ENCODE measurements at places on chromosomes 2 and 18.

DNA sequence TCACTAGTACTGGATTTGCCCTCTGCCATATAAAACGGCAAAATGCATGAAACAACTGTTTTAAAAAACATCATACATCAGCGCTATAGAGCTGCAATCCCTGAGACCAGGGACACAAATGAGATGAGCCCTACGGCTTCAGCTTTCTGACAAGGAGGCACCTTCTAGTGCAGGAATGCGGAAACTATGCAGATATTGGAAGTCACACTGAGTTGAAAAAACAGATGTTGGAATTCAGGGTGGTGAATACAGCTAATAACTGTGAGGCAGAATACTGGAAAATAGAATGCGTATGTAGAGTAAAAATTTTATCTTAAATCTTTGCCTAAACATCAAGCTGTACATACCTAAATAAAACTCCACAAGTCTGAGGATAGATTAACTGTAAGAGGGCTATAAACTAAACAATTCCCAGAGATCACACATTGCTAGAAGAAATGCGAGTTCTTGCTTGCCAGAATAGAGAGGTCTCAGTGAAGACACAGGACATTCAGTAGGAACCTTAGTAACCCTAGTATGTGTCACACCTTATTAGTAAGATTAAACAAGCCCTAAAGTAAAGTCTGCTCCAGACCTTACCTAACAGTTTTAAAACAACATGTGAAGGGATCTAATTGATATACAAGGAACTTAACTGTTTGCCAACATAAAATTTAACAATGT lies 541.4 kb upstream of the DDX18 start:
- no peak for DNase-seq

DNA sequence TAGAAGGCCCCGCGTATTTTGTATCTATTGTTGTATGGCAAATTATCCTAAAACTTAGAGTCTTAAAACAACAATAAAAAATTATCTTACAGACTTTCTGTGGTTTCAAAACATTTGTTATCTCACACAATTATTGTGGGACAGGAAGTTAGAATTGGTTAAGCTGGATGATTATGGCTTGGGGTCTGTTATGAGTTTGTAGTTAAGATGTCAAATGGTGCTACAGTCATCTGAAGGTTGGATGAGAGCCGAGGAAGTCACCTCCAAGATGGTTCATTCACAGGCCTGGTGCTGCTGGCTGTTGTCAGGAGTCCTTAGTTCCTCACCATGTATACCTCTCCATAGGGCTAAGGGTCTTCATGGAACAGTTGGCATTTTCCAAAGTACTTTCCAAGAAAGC lies 175.6 kb upstream of the FANCL start:
- no peak for DNase-seq

DNA sequence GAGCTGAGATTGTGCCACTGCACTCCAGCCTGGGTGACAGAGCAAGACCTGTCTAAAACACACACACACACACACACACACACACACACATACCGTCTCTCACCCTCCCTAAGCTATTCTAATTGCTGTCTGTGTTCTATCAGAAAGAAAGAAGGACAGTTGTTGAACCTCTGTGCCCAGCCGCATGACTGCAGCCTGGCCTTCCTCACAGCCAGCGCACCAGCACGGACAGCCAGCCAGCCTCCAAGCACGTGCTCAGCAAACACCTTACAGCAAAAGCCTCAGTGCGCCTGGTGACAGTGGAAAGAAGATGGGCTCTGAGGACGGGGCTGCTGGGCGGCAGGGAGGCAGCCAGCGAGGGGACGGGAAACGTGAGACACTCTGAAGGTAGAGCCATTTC lies 58.0 kb downstream of the ZNF516 start:
- DNase-seq, result no peak

DNA sequence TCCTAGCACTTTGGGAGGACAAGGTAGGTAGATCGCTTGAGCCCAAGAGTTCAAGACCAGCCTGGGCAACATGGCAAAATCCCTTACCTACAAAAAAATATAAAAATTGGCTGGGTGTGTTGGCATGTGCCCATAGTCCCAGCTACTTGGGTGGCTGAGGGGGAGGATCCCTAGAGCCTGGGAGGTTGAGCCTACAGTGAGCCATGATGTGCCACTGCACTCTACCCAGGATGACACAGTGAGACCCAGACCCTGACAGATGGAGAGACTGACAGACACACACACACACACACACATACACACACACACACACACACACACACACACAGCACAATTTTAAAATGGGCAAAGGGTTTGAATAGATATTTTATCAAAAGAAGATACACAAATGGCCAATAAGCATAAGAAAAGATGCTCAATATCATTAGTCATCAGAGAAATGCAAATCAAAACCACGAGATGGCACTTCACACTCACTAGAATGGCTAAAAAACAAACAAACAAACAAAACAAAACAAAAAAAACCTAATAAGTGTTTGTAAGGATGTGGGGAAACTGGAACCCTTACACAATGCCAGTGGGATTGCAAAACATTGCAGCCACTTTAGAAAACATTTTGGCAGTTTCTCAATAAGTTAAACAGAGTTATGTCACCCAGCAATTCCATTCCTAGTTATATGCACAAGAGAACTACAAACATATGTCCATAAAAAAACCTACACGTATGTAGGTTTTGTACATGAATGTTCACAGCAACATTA lies 42.3 kb downstream of the BAZ2B start:
- no peak for DNase-seq

GRCh38 chr2:219087848-219088247 lies 27.1 kb upstream of the IHH start:
- no peak for DNase-seq

DNA sequence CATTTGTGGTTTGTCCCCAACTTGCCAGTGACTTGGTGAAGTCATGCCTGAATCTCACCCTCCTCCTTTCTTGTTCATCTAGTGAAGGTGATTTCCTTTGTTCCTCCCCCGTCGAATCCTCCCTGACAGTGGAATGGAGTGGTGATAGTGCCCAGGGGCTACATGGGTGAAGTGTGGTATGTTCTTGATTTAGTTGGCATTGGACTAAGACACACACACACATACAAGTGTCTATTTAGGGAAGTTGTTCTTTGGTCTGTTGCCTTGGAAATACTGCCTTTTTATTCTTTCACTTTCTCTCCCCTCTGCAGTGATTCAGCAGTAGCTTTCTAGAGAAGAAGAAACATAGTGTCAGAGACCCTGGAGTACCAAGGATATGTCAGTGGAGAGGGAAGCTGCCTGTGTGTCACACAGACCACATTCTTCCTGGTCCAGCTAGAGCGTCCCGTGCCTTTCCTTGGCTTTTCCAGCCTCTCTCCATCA lies 10.9 kb downstream of the INPP4A start:
- no peak for DNase-seq

GRCh38 chr18:48887294-48887904 lies 63.4 kb downstream of the SMAD7 start:
- DNase-seq, result no peak

DNA sequence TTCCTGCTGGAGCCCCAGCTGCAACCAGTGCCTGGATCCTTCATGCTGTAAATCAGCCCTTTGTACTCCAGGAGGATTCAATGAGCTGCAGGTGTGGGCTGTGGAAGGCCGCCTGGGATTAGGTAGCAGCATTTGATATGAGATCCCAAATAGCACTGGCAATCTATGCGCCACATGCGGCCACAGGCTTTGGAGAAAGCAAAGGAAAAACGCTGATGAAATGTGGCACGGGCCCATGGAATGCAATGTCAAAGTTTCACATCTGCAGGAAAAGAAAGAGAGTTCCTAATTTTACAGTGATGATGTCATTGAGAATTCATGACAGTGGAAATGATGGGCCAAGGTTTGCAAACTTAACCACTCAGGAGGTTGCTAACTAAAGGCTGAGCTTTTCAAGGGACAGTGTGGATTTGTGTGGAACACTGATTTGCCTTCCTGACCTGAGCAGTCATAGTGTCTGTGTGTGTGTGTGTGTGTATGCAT lies 216.4 kb upstream of the OSR1 start:
- DNase-seq, result no peak

GRCh38 chr18:26656944-26657536 lies 108.7 kb upstream of the KCTD1 start:
- no peak for DNase-seq

- DNase-seq, result no peak
Measured at GRCh38 chr2:18603854-18604530, 14.6 kb upstream of the NT5C1B start.

GRCh38 chr2:11099122-11100065 lies 55.9 kb upstream of the SLC66A3 start:
- DNase-seq, result no peak

DNA sequence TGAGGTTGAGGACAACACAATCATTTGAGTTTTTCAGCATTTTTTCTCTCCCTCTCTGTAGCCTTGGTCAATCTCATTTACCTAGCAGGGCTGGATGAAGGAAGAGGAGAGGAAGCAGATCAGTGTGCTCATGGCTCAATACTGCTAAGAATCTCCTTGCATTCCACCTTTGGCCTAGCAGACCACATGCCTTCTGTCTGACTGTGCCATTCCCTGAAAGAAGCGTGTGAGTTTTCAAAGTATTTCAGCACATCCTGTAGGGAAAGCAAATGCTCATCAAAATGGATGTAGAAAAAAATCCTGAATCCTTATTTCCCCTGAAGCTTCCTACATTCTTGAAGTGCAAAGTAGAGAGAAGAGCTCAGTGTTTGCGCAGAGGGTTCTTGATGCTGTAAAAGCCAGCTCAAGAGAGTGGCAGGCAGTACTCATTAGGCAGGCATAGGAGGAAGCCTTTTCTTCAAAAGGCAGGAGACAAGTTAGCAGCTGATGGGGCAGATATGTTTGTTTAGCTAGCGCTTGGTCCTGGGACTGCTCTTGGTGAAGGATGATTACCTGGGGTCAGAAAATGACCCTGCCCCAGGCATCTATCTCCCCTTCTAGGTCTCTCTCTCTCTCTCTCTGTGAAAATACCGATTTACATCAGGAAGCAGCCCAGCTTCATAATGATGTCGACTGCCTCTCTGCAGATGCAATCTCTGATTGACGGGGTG lies 14.4 kb upstream of the PIK3C3 start:
- DNase-seq, result no peak

GRCh38 chr2:20588918-20589871 lies 61.7 kb downstream of the HS1BP3 start:
- DNase-seq, result no peak

DNA sequence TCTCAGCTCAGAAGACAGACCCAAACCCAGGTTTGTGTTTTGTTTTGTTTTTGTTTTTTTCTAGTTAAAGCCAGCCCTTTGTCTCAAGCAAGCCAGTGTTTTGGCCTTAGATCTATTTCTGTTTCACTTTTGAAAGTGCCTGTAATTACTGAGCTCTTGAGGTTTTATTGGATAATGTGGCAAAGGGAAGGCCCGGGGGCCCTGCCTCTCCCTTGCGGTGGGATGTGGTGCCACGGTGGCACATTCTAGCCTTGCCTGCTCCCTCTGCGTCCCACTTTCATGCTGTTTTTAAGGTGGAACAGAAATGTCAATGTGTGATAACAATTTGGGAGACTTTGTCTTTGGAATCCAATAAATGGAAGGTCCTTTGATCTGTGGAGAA lies 2.5 kb downstream of the HPCAL1 start:
- DNase-seq, result no peak

DNA sequence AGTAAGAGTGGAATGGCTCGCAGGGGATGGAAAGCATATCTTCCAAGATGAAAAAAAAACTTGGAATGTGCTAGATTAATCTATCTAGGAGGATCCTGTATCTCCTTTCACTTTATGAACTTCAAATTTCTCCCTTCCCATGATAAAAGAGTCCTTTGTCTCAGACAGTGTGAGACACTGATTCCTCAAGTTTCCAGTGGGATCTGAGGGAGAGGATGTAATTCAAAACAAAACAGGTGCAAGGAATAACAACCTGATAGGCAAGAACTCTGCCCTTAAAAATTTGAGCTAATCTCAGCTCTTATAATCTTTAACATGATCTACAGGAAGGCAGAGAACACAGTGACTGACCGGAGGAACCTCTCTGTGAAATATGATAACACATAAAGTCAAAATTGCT lies 162.0 kb upstream of the ZFP36L2 start:
- no peak for DNase-seq

- no peak for DNase-seq
Measured at GRCh38 chr18:22267225-22267624, 97.8 kb downstream of the GATA6 start.

DNA sequence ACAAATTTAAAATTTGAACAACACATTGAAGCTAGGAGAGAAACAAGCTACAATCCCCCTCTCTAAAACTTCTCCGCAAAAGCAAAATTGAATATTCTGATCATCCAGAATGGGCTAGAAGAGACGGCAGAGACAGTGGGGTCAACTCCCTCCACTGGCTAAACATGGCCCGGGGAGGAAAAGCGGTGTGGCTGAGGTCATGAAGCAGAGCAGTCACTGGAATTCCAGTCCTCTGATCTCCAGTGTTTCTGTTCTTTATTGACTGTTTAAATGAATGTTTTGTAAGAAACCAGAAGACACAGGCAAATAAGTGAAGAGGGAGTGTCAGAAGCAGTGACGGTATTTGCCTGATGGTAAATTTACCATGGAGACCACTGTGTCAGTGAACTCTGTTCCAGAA lies 116.2 kb downstream of the GAREM1 start:
- DNase-seq, result no peak

GRCh38 chr2:152602750-152603149 lies 114.5 kb downstream of the PRPF40A start:
- DNase-seq, result no peak
